MCF 10A (cell line): ENCODE measurements at places on chromosomes 16 and 17.

- no peak for DNase-seq
Observed at GRCh38 chr16:50653633-50654519, 27.2 kb downstream of the SNX20 start.

DNA sequence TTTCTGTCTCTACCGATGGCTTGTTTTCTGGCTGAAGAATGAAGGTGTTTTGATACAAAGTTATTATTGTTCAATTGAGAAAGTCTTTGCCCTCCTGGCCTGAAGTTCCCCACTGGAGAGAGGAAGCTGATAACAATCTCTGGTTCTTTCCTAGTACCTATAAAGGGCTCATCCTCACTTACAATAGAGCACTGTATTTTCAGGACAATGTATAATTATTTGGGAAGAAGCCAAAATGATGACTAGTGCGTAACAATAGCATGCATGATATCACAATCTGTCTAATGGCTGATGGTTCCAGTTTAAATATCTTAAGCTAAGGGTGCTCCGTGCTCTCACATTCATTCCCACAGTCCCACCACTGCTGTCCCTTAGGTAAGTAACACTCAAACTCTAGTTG lies 230.7 kb downstream of the IRX3 start:
- DNase-seq = no peak

- no peak for DNase-seq
Observed at GRCh38 chr17:10111907-10112452, 86.4 kb downstream of the GAS7 start.

DNA sequence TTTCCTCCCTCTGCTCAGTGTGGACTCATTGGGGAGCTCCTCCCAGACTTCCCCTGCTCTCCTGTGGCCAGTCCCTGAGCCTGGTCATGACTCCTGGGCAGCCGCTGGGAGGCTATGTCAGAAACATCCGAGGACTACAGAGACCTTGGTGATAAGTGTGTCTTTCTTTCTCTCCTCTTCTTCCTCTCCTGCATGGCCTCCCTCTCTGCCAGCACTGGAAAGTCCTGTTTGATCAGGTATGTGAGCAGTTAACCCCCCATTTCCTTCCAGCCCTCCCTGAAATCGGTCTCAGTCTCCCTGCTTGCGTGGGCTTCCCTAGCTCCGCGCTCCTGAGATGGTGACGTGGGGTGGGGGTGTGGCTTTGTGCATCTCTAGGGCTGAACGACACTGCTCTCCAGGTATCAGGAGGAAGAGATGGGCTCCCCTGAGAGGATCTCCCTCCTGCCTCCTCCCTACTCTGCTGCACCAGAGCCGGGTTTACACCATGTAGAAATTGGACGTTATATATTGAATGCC lies 2.1 kb downstream of the RHBDL3 start:
- peak; percentile 25 for DNase-seq

DNA sequence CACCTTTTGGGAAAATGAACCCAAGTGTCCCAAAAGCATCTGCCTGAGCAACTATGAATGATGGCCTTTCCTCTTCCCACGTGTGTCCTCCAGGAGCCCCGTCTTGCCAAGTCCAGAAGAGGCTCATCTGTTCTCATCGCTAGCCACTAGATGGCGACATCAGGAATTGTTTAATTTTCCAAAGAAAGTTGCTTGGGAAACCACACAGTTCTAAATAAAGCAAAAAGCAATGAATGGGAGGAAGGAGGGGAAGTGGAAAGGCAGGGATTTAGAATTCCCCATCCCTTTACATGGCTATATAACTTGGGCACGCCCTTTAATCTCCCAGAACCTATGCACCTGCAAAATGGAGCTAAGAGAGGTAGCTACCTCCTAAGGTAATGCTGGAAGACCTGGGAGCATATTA lies 9.0 kb upstream of the CDH5 start:
- DNase-seq = peak; percentile 77

DNA sequence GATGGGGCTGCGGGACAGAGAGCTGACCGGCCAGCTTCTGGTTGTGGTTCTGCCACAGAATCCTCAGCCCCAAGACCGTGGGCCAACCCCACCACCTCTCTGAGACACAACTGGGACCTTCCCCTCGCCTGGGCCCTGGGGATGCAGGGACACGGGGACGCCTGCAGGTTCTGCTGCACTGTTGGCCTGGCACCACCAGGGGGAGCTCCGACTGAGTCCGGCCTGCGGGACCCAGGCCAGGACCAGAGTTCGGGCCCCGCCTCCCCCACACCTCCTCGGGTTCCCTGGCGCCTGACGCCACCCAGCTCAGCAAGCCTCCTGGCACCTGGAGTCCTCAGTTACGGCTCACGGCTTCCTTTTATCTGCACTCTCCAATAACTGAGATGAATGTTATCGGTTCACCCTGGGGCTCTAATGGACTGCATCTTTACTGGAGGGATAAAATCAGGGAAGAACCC lies 27.3 kb downstream of the TBC1D16 start:
- peak; percentile 81 for DNase-seq
